NCI-H2081 (cell line): ENCODE measurements at places on chromosomes 7 and 10.

DNA sequence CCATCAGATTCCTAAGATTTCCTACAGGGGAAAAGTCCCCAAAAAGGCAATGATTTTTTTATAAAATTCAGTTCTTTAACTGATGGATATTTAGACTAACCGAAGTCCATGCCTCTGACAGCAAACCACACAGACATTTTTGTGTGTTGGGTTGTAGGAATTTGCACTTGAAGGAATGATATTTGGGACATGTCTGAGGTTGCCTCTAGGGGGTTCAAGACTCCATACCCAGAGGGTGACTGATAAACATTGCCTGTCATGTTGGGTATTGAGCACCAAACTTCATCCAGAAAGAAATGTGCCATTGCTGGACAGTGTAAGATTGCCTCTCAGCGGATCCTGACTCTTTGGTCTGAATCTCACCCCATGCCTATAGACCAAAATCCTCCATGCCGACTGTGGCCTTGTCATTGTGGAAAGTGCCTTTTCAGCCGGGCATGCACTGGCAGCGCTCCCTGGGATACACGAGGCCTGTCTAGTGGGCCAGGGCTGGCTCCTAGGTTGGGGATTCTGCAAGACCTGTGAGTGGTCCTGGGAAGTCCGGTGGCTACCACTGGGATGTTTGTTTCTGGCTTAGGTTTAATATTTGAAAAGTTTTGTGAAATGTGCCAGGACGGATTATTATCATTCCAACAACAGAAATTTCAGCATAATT is 252.9 kb downstream of the WDR37 start:
- no peak for DNase-seq

- DNase-seq: no peak
Observed at GRCh38 chr10:100715445-100716385, 29.7 kb upstream of the PAX2 start.

- DNase-seq: no peak
Observed at GRCh38 chr7:92667816-92668535, 77.8 kb upstream of the FAM133B start.

- DNase-seq: no peak
Observed at GRCh38 chr7:136728945-136729344, 139.5 kb upstream of the CHRM2 start.
